Suppressor macrophage treated with lipopolysaccharide for 1 hour (primary cell): ENCODE measurements at places on chromosomes 7 and 10.
A peak's percentile ranks its signal among the peaks of the same experiment; 100 is the strongest.

DNA sequence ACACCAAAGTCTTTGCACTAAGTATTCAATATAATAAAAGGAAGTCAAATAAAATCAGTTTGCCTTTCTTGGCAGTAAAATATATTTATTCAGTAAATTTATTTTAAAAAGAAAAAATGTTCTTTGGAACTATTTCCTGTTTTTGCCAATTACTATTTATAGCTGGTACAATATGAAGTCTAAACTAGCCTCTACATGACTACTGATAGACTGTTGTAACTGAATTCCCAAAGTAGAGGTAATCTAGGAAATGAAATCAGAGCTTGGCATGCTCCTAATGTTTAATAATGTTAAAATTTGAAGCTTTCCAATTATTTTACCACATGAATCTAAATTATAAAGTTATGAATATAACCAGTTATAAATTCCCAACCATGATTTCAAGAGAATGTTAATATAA is 385.5 kb downstream of the SEMA3D start:
- no peak for DNase-seq

DNA sequence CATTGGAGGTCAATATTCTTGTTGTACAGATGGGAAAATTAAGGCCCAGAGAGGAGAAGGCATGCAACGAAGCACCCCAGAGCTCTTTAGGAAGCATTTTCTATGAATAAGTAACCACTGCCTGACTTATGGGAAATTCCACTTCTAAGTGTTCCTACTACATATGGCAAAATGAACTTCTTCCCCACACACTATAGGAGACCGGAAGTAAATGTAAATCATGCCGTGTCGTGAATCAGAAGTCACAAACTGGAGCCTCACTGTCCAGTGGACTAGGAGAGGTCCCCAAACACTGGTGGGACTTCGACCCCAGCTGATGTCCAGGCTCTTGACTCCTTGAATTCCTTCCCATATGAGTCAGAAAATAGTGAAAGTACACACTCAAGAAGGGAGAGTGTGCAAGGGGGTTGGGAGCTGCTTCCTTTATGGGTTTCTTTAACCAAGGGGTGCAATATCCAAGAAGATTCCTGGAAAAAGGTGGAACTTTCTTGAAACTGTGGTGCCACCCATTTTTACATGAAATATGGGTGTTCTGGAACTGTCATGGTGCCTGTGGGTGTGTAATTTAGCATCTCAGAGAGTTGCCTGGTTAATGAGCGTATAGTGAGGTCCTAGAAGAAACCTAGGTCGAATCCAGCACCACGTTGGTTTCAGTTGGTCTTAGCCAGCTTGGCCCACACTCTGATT is 6.7 kb downstream of the RASSF4 start:
- DNase-seq, result peak; percentile 94

GRCh38 chr10:74500816-74501215 is 325.6 kb upstream of the KAT6B start:
- DNase-seq, result no peak

DNA sequence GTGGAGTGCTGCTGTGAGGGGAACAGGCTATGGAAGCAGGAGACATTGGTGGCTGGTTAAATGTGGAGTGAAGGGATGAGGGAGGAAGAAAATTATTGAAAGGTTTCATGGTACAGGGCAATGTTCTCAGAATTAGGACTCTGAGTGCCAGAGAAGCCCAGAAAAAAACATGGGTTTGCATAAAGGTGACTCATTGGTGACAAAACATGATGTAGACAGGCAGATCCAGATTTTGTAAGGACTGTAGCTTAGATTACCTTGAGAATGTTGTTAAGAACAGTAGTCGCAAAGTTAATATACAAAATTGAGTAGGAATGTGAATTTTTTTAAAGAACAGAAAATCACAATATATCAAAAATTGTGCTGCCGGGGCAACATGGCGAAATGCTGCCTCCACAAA is 134.9 kb upstream of the ZNF438 start:
- DNase-seq, result no peak

- no peak for DNase-seq
Observed at GRCh38 chr7:106704000-106704840, 43.3 kb upstream of the CCDC71L start.

GRCh38 chr7:6505685-6506559 is 45.3 kb downstream of the GRID2IP start:
- no peak for DNase-seq

- no peak for DNase-seq
Observed at GRCh38 chr10:132614431-132615340, 77.1 kb downstream of the INPP5A start.

DNA sequence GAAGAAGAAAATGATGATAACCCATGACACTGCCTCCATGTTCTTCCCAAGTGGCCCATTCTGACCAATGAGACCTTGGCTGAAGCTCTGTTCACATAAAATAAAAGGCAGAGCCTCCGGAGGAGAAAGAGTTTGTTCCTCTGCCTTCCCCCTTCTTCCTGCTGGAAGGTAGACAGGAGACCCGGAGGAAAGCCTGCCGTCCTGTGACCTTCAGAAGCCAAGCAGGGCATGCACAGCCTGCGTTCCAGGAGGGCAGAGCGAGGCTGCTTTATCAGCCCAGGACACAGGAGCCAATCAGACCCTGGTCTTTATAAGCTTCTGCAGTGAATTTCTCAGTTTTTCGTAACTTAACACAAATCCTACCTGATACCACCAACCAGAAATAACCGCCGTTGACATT is 8.6 kb upstream of the GRID1 start:
- no peak for DNase-seq

DNA sequence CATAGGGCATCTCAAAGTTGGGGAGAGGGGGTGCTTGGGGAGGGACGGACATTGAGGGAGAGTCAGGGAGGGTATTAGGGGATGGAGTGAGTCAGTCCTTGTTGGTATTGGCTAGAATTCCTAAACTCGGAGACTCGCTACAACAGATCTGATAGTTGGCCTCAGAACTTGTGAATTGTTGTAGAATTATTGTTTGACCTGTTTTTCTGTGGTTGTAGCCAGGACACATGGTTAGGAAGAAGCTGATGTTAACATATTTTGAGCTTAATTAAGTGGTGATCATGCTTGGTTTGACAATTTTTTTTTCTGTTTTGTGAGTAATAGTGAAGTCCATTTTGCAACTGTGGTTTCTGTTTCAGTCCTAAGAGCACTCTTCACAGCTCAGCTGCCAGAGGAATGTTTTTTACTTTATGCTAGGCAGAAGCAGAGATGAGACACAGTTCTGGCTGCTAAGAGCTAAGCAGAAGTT is 1190.3 kb upstream of the C7orf33 start:
- no peak for DNase-seq

- DNase-seq, result no peak
Observed at GRCh38 chr10:29838539-29838938, 203.8 kb upstream of the SVIL start.

DNA sequence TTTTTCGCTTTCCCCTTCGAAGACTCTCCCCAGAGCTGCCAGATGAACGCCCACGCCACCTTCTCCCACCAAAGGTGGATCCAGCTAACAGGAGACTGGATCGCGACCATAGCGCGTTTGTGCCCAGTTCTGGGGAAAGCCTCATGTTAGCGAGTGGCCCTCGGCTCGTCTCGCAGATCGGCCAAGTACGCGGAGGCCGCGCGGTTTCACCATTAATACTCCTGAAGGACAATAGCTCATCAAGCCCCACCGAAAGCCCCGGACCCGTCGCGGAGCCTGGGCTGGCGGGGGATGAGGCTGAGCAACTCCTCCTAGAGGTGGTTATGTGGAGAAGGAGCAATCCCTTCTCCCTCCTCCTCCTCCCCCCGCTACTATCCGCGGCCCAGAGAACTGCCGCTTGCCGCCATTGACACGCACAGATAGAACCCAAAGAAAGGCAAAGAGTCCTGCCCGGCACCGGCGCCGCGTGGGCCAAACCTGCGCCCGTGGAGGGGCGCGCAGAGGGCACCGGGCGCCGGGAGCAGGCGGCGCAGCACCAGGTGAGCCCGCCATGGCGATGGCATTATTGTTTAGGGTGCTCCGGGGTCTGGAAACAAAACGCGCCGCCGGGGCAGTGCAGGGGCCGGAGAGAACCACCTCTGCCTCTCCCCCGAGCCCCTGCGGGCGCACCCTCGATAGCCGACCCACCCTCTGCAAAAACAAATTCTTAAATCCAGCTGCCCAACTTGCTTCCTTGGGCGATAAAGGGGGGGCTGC is at the start of gene MACROH2A2:
Gene MACROH2A2 (plus strand): TSS at position 385 of the 756 bp plus-strand sequence. CDS start 22,813 bp downstream, outside the sequence.
- DNase-seq, result peak; percentile 65

DNA sequence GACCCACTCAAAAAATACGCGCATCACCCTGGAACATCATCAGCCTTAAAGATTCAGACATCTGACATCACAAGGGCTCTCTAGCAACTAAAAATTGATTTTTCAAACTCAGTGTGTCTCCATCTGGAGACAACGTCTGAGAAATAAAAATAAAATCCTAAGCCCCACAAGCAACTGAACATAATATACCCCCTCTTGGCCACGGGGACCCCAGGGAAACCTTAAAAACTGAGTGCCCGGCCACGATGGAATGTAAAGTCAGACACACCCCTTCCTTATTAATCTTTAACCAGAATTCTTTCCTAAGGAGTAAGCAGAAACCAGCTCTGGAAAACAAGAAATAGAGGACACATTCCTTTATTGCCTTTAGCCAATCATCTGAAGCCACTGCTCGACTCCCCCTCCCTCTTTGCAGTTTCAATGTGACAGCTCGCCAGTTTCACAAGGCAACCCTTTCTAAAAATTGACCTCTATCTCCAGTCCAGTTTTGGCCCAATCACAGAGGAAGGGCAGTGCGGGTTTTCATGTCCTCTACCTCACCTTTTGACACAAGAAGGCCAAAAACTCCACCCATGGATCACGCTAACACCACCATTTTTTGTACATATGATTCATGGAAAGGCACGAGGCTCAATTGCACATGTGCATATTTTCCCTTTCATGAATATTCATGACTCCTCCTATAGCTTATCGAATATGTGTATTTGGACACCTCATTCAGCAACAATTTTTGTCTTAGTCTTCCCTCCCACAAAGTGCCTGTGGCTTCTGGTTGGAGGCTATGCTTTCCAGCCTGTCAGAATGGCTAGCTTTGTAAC is 24.2 kb downstream of the IFIT3 start:
- no peak for DNase-seq

GRCh38 chr10:127937915-127938463 is 31.1 kb downstream of the PTPRE start:
- no peak for DNase-seq

GRCh38 chr10:44399659-44400451 is 15.0 kb upstream of the CXCL12 start:
- DNase-seq, result no peak

DNA sequence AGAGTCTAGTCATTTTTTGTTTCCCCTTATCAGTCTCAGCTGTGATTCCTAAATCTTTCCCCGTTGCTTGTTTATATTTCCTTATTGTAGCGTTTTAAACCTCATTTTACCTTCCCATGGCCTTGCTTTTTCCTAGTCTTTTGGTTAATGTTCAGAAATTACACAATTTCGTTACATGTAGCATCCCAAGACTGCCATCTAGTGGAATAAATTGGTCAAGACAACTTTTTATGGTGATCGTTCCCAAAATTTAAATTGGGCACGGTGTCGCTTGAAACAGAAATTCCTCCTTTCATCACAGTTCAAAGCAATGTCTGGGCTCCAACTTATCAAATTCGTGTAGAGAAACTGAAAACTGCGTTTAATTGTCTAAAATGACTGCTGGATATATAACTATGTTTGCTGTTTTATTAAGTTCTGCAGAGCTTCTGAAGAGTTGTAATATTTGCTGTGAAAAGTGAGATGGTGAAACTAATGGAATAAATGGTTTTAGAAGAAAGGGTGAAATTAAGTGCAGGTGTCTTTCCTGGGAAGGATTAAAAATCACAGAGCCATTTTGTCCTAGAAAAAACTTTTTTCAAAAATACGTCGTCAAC is 370.2 kb downstream of the PHF14 start:
- peak; percentile 62 for DNase-seq

DNA sequence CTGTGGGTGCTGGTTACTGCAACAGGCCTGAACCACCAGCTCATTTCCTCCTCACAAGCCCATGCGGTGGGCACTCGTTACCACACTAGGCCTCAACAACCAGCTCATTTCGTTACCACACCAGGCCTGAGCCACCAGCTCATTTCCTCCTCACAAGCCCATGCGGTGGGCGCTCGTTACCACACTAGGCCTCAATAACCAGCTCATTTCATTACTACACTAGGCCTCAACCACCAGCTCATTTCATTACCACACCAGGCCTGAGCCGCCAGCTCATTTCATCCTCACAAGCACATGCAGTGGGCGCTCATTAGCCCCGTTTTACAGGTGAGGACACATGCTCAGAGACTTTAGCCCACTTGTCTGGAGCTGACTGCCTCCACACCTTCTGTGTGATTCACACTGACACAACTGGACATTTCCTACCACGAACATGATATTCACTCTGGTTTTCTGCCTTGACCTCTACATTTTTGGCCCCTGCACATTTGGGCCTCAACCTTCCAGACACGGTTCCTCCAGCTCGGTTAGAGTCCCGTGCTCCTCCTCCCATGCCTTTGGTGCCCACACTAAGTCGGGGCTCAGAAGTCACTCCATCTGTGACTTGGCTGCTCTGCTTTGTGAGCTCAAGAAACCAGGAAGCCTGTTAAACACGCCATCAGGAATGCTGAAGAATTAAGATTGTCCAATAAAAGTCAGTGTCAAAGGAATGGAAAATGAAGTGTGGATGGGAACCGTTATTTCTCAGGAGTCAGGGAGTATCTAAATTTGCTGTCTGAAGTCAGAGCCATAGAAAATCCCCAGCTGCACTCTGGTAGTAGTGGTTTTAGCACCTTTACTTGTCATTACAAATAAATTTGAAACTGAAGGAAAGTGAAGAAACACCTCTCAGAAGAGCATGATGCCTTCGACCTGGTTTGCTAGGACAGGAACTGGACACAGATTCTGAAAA is 55.8 kb upstream of the LANCL2 start:
- no peak for DNase-seq

DNA sequence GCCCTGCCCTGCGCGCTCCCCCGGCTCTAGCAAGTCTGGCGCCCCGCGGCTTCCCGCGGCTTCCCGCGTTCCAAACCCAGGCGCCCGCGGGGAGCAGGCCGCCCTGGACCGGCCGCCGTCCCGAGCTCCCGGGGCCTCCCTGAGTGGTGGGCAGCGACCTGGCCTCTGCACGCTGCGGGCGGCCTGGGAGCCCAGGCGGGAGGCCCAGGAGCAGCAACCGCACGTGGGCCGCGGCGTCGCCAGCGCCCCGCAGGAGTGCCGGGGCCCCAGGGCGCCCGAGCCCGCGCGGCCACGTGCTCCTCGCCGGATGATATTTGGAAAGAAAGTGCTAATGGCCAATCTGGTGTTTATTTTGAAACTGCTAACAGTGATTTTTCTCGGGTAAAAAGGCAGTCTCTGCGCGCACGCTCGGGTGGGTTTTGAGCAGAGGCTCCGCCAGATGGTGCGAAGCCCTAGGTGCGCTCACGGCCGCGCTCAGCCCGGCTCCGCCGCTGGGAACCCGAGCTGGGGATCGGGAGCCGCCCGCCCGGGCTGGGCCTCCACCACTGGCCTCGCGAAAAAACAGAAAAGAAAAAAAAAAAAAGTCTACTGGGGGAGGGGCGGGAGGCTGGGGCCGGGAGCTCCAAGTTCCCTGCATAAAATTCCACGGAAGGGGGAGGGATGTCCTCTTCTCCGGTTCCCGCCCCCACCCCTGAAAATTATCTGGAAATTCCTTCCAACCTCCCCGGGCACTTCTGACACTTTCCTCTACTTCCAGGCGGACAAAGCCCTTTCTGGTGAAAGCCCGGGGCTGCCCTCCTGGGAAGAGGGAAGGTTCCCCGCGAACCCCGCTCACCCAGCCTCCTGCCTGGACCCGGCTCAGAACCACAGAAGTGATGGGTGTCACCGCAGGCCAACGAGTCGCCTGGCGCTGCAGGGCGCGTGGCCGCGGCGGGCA is 4.3 kb downstream of the EBF3 start:
- no peak for DNase-seq
